ENCODE measurements at places on chromosomes 1 and 21.

DNA sequence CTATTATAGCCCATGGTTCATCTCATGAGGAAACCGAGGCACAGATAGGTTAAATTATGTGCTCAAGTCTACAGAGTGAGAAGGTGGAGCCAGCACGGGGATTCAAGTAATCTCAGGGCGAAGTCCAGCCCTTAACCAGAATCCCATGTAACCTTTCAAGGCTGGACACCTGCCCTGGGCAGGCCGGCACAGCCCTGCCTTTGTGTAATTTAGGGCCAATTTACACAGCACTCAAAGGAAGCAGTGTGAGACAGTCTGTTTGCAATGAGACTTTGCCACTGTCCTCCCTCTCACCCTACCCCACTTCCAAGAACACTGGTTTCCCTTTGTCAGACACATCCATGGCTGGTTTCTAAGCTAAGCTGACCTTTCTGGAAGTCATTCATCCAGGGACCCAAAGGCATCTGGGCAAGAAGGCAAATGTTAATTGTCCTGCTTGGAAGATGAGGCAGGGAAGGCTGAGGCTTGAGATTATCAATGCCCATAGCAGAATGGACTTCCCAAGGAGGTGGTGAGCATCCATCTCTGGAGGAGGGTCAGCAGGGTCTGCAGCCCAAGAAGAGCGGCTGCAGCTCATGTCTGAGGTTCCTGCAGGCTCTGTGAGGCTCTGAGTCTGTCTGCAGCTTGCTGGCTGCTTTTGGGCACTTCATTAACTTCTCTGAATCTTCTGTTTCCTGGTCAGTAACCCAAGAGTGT lies 159.2 kb downstream of the TRABD2B start:
- no peak for DNase-seq

DNA sequence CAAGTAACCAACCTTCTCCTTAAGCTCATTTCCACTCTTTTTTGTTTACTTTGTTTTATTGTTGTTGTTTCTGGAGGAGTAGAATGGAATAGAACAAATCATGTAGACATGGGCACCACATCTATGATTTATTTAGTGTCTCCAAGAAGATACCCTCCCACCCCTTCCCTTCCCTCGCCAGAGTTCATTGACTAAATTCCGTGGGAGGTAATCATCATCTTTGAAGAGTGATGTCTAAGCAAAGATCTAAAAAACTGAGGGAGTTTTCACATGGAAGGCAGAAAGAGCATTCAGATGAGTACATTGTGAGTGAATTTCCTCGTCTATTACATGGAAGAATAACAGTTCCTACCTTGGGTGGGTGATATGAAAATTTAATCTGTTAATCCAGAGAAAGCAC lies 136.2 kb downstream of the SEC16B start:
- DNase-seq = no peak

- DNase-seq = no peak
Observed at GRCh38 chr1:212669600-212669999, 30.0 kb downstream of the BATF3 start.

GRCh38 chr1:22831729-22832413 lies 121.2 kb downstream of the EPHB2 start:
- no peak for DNase-seq
